ENCODE measurements at places on chromosomes 2 and 18.

DNA sequence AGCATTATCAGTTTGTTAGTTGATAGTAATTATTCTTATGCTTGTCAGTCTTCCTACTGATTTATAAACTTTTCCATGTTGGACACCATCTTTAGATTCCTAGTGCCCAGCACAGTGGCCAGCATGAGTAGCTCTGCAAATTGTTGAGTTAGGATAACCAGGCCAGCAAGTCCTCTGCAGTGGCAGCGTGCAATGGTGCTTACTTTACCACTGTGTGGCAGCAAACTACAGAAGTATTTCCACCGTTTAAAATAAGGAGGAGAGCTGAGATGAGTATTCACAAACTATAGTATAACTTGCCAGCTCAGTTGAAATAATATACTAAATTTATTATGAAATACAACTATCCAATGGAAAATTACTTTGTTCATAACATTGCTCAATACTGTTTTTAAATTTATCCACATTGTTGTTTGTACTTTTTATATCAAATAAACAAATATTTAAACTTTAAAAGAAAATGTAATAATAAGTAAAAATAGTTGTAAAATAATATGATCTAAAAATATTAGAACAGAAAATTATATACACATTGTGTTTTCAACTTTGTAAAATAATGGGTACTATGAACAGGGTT lies 9.3 kb upstream of the THADA start:
- DNase-seq: no peak

GRCh38 chr2:29281916-29282247 lies 166.7 kb downstream of the CLIP4 start:
- DNase-seq: no peak

GRCh38 chr2:201507725-201508124 lies 56.2 kb downstream of the STRADB start:
- DNase-seq: no peak

- DNase-seq: no peak
Observed at GRCh38 chr2:134178138-134178877, 75.6 kb upstream of the MGAT5 start.

DNA sequence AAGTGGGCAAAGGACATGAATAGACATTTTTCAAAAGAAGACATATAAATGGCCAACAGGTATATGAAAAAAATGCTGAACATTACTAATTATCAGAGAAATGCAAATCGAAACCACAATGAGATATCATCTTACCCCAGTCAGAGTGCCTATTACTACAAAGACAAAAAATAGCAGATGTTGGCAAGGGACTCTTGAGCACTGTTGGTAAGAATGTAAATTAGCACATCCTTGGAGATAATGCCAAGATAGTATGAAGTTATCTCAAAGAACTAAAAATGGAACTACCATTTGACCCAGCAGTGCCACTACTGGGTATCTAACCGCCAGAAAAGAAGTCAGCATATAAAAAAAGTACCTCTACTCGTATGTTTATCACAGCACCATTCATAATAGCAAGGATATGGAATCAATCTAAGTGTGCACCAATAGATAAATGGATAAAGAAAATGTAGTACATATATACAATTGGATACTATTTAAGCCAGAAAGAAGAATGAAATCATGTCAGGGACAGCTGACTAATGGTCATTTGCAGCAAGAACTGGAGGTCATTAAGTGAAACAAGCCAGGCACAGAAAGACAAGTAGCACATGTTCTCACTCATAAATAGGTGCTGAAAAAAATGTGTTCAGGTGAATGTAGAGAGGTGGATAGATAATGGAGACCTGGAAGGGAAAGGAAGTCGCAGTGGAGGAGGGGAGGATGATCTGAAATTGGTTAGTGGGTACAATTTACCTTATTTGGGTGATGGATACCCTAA lies 141.7 kb upstream of the B3GNT2 start:
- no peak for DNase-seq

GRCh38 chr2:26608557-26608956 lies 32.6 kb downstream of the CIB4 start:
- DNase-seq: peak; percentile 43

DNA sequence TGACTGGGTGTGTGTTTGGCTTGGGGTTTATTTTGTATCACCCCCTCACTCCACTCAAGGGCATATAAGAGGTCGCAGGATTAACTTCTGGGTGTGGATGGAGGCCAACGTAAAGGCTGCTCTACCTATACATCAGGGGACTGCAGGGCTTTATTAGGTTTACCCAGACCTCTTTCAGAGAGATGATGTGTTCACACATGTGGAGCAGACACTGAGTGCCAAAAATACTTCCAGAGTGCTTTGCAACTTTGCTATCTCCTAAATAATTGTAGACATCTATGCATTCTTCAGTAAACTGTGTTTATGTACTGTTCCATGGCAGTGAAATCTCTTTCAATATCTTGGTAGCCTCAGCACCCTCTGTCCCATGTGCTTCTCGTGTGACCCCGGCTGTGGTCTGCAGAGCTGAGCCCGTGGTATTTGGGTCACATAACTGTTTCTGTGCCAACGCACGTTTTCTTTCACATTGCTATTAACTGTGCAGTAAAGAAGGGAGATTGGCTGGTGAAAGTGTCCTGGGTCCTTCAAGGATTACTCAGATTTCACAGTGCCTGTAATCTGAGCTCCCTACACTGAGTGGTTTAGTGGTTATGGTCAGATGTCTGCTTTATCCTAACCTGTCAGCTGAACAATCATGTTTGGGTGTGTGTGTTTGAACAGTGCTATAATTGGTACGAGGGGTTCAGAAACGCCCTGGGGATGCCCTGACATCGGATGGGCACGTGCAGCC lies 208.1 kb downstream of the VAPA start:
- DNase-seq: no peak

DNA sequence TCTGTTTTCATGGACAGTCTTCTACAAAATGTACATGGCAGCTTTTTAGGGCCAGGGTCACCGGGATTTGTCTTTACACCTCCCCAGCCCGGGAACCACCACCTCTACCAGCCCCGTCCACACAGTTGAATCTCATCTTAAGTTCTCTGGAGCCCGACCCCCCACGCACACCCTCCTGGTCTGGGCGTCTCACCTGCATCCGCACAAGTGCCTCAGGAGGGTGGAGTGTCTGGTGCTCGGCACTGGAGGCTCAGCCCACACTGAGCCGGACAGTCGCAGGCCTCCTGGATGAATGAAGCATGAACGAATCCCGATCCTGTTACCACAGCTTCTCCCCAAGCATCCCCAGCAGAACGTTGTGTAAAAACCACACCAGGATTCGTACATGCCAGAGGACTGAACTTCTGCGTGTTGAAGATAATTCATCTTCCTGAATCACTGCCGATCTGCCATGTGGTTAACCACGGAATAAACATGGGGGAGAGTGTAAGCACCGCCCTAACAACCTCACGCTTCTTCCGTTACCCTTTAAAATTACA lies 162.0 kb downstream of the RTP5 start:
- peak; percentile 31 for DNase-seq

DNA sequence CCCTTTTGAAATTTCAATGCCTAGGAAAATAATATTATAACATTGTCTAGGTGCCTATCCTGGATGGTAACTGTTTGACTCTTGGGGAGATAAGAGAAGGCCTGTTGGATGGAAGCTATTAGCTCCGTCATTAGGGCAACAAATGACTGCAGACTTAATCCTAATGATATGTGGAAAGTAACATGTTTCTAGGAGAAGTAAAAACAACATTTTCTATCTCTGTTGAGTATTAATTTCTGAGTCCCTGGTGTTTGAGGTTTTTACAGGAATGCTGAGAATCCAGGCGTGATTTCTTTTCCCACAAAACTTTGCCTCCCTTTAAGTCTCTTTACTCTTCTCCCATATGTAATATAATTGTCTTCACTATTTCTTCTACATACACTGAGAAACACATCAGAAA lies 159.1 kb downstream of the GALNT1 start:
- no peak for DNase-seq

DNA sequence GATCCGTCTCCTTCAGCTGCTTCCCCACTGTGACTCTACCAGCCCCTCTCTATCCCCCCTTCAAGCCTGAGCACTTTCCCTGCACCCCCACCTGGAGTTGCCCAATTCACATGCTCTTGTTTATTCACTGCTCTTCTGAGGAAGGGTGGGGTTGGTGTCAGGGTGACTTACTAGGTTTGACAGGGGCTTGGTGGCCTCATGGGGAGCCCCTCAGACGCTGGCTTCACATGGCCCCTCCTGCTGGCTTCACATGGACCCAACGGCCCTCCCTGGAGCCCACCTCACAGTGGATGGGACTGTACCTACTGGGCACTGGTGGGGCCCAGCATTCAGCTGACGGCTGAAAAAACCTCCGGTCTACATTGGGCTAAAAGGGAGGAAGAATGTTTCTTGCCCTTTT lies 16.7 kb upstream of the MRPL33 start:
- DNase-seq: no peak

GRCh38 chr2:203646961-203647360 lies 59.5 kb upstream of the CD28 start:
- no peak for DNase-seq

GRCh38 chr18:57747809-57748680 lies 55.1 kb downstream of the ATP8B1 start:
- DNase-seq: no peak

DNA sequence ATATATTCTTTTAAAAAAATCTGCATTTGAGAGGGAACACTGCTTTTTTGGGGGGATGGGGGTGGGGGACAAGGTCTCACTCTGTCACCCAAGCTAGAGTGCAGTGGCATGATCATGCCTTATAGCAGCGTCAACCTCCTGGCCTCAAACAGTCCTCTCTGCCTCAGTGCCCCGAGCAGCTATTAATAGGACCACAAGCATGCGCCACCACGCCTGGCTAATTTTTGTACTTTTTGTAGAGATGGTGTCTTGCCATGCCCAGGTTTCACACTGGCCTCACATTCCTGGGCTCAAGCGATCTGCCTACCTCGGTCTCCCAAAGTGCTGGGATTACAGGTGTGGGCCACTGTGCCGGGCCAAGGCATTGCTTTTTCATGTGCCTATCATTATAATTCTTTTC lies 154.2 kb downstream of the ATAD2B start:
- DNase-seq: no peak

DNA sequence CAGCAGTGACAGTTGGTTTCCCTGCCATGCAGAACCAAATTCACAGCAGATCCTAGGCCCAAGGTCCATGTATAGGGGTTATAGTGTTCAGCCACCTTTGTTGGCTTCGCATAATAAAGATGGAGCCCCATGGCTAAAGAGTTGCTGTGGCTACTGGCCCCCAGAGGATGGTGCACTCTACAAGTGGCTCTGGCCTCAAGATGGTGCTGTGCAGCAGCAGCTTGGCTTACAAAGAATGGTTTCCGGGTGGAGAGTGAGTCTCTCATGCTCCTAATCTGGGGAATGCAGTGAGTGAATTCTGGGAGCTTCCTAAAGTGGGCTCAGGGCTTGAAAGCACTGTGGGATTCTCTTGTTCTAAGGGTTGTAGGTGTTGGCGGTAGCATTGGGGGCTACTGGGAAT lies 1199.7 kb downstream of the CNTNAP5 start:
- no peak for DNase-seq

DNA sequence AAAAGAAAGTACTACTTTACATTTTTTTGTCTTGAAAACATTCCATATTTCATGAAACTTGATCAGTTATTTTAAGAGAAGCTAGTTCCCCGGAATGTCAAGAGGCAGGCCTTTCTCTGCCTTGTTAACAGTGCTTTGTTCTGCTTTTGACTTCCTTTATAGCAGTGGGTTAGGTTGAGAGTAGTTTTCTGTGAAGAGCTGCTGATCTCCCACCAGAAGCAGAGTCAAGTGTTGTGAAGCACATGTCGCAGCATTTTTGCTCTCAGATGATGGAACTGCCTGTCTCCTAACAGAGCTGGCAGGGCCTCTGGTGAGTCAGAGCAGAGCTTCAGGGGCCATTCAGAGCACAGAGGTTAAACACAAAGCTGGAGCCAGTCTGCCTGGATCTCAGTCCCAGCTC lies 871.8 kb downstream of the SLC4A3 start:
- DNase-seq: no peak

DNA sequence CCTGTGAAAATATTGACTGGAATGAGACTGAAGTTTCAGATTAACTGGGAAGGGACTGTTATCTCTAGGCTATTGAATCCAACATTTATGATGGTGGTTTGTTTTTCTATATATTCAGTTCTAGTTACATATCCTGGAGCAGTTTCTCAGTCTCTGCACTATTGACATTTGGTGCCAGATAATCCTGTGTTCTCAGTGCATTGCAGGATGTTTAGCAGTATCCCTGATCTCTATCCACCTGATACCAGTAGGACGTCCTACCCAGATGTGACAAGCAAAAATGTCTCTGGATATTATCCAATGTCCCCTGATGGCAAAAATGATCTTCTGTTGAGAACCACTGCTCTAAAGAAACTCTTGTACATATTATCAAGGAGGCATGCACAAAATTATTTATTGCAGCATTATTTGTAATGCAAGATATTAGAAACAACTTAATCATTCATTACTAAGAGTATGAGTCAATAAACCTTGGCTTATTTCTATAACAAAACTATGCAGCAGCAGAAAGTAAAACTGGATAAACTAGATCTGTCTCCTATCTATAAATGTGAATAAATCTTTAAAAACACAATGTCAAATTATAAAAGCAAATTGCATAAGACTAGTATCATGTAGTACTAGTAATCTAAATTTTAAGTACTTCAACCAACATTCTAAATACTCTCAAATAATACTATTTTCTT lies 369.3 kb upstream of the RND3 start:
- no peak for DNase-seq

GRCh38 chr2:85997017-85997970 lies 108.4 kb downstream of the POLR1A start:
- no peak for DNase-seq

DNA sequence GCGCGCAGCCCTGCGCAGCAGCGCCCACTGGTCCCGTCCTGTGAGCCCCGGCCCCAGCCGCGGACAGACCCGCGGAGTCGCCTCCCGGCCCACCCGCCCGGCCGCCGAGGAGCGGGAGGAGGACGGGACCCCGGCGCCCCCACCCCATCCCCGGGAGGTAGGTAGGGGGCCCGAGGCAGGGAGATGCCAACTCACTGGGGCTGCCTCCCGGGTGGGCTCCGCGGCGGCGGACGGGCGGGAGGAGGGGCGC lies 160 bp downstream of the SPTBN1 start:
- peak; percentile 90 for DNase-seq

DNA sequence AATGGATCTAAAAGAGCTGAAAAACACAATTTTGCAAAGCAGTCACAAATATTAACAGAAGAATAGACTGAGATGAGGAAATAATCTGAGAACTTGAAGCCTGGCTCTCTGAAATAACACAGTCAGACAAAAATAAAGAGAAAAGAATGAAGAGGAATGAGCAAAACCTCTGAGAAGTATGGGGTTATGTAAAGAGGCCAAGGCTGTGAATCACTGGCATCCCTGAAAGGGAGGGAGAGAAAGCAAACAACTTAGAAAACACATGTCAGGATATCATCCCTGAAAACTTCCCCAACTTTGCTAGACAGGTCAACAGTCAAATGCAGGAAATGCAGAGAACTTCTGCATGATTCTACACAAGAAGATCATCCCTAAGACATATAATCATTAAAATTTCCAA lies 73.5 kb upstream of the LHCGR start:
- no peak for DNase-seq

- DNase-seq: no peak
Observed at GRCh38 chr2:165720511-165720910, 73.5 kb downstream of the GALNT3 start.

All from ecto neural progenitor cell (in vitro differentiated cells).